Stimulated activated CD4-positive, alpha-beta T cell treated with anti-CD3 and anti-CD28 coated beads, TNF-alpha, amount 100 ng/mL, for 24 hours (primary cell): ENCODE measurements at places on chromosomes 6 and 20.

DNA sequence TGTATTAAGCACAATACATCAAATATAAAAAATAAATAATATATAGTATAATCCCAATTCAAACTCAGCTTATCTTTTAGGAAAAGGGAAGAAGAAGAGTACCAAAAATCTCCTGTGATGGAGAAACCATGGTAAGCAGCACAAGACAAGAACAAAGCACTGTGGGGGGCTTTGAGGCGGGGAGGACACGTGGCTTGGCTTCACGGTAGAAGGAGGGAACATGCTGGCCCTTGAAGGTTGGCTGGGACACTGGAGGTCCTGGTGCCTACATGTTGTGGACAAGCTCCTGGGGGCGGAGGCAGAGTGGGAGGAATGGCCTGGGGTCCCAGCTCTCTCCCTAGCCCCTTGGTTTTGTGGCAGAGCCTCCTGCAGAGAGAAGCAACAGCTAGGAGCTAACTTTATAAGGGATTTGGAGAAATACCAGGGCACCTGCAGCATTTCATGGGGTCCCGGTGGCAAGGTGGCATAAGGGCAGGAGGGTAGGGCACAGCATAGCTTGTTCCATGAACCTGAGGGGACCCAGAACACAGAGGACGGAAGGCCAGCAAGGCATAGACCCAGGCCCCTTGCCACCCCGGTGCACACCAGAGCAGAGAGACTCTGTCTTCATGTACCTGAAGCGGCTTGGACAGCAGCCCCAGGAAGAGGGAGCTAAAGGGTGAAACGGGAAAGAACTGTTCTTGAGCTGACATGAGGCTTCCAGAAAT, 72.0 kb downstream of the LY86 start:
- no peak for DNase-seq

DNA sequence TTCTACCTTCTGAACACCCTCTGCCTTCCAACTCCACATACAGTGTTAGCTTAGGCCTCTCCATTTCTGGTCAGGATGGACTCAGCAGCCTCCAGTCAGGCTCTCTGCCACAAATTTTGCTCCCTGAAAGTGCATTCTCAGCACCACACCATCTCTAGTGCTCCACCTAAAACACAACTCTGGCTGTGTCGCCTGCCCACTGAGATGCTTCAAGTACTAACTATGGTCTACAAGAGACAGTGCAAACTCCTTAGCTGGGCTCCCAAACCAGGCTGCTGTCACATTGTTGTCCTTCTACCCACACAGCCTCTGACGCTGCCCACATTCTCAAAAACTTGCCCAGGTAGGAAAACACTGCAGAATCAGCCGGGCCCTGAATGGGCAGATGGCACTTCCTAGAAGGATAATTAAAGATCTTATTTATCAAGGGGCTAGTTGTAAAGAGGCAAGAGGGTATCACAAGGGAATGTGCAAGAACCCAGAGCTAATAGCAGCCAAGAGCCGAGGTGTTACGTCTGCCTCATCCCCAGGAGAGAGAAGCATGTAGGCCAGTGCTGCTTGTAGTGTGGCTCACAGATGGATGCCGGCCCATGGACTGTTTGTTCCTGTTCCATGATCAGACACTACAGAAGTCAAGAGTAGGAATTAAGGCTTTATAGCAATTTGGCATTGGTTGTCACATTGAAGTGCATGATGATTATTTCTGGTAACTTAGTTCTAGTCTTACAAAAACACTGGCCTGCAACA, 189.7 kb downstream of the LRFN2 start:
- DNase-seq = no peak

GRCh38 chr20:60255866-60256265, 297.6 kb downstream of the CDH26 start:
- no peak for DNase-seq

- DNase-seq = no peak
These were observed 1.5 kb upstream of the GGT7 start for GRCh38 chr20:34874094-34874654.

- peak; percentile 1 for DNase-seq
These were observed 161.7 kb downstream of the UNC5CL start for GRCh38 chr6:40877362-40877761.

- no peak for DNase-seq
These were observed 147.1 kb upstream of the RALGAPA2 start for GRCh38 chr20:20859510-20859909.

DNA sequence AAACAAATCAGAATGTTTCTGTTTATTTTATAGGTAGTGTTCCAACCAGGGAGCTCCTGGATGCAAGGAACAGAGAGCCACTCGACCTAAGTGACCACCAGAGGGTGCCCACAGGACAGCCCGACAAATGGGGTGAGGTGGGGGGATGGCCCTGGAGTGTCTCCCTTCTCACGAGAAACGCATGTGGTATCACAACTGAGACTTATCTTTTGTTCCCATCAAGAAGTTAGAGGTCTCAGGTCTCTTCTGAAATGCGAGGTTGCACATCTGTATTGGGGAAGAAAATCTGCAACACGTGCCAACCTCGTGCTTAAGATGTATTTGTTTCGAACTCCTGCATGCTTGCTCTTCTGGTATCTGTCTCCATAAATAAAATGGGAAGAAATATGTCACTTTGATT, 104.0 kb downstream of the ISM1 start:
- no peak for DNase-seq

DNA sequence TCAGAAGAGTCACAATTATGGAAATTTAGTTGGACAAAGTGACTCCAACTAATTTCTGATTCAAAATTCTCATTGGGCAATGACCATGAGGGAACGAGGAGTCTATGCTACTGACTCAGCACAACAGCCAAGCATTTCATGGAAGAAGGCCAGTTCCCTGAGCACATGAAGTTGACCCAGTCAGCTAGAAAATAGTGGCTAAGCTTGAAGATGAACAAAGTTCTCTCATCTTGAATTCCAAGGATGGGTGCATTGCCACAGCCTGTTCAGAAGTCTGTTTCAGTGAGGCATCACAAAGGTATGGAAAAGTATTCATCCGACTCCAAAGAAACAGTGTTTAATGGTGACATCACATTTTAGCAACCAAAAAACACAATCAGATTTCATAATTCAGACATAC, 676.9 kb downstream of the HACE1 start:
- no peak for DNase-seq

- DNase-seq = no peak
These were observed 16.6 kb downstream of the HRH3 start for GRCh38 chr20:62203378-62204030.

GRCh38 chr6:169837529-169838250, 86.3 kb downstream of the ERMARD start:
- no peak for DNase-seq

- DNase-seq = no peak
These were observed 209.3 kb downstream of the ALDH8A1 start for GRCh38 chr6:134740473-134741199.

DNA sequence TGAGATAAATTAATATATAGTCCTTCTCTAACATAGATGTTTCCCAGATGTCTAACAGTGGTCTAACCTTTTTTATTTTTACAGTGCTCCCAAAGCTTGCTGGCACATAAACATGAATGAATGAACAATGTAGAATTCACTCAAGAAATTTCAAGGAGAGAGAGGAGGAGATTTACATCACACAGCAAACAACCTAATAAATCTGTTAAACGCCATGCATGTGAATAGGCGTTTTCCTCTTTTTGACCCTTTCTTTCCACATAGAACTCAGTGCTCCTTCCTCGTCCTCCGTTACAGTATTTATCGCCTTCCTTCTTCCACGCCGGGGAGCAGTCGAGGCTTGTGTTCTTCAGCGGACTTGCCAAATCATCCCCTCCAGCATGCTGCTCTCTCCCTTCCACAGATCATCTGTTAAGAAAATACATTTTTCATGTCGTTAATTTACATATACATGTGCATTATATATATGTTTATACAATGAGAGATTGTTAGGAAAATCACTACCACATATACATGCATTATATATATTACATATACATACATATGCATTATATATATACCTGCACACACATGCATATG, 93.0 kb downstream of the SLC35B3 start:
- no peak for DNase-seq

DNA sequence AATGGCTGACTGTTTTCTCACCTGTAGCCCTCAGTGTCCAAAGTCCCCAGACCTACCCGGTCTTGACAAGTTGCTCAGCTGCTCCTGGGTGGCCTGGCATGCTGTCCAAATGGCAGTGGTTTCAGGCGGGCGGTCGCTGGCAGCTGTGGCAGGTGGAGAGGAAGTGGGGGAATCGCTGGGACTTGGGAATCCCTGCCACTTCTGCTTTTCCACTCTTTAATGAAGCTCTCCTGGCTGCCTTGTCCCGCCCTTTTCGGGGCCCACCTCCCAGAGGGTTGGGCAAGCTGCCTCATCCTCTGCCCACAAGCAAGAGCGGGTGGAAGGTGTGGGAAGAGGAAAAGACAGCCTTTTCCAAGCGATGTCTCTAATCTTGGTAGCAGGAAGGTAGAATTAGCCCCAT, at the start of gene OCSTAMP:
Gene OCSTAMP (minus strand): TSS at position 194 of the 400 bp plus-strand sequence. CDS start 94 bp downstream, at position 100.
- DNase-seq = no peak

DNA sequence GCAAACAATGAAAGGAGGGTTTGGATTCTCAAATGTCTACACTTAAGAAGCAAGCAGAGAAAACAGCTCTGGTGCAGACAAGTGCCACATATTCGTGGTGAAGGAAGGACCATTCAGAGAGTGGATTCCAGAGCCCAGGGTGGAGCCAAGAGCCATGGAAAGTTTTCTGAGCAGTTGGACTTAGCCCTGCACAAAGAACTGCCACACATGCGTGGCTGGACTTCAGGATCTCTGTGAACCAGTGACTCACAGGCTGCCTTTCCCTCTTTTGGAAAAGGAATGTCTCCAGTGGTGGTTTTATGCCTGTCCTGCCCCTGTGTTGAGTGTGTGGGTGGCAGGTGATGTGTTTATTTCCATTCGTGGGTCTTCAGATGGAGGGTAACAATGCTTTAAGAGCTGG, 489.5 kb downstream of the CDH26 start:
- no peak for DNase-seq

GRCh38 chr20:19786311-19786710, 28.3 kb downstream of the RIN2 start:
- DNase-seq = no peak

DNA sequence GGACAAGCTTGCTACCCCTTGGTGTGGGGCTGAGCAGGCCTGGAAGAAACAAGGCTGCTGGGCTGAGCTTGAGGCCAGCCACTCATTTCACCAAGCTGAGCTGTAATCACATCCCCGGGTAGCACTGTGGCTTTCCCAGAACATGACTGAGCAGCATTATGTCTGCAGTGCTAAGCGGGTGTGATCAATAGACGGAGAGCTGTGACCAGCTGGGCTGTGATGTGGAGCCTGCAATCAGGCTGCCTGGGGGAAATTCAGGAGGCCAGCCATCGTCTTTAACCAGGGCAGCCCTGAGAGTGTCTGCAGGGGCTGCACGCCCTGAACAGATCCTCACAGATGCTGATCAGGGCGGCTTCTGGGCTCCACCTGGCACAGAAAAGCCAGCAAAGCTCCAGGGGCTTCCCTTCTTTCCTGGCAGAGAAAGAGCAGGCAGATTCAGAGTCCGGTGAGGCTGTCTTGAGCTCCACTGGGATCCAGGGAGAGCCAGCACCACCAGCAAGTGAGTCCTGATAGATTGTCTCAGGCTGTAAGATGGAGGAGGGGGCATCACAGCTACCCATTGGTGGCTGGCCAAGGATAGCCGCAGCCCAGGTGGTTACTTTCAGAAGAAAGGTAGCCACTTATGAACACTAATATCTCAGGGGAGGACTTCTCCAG, 165.9 kb downstream of the NRN1 start:
- DNase-seq = no peak

GRCh38 chr6:127385668-127386430, 42.4 kb upstream of the ECHDC1 start:
- no peak for DNase-seq

DNA sequence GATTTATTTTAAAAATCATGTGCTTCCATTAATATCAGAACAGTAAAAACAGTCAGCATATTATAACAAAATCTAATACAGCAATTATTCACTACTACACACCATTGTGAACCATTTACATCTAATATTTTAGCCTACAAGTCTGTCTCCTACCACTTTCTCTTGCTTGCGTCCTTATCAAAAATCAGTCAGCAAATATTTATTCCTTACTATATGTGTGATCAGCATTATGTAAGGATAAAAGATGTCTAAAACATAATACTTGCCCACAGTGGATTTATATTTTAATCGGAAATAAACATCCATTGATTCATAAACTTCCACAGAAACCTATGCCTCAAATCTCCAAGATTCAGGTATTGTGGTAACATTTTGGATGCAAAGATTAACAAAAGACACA, 99.8 kb downstream of the NRSN1 start:
- no peak for DNase-seq

GRCh38 chr6:47932575-47932974, 150.7 kb downstream of the OPN5 start:
- no peak for DNase-seq

GRCh38 chr6:75334266-75335040, 49.9 kb upstream of the TMEM30A start:
- no peak for DNase-seq

DNA sequence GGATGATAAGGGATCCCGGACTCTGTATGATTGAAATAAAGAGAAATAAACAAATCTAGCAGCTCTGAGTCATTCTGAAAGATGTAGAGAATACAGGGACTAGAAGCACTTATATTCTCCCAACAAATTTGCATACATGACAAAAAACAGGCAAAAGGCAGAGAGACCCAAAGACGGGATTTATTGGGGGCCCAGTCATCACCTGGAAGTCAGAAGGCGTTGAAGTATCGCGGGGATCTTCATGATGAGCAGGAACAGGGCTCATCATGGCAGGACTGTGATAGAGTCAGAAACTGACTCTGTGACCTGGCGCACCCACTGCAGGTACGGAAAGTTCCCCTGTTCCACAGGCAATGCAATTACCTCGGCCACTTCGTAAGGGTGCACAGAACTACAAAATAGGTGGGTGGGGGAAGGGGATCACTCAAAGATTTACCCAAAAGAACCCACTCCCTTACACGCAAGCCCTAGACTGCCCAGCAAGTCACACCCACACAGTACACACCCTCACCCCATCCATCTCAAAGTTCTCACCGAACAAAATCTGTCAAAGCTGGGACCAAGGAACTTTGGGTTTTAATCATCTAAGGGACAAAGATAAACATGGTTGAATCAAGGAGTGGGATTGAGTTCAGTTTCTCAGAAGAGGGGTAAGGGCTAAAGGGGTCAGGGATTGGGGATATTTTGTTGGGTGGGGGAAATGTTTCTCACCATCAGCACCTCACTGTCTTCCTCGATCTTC, 1.4 kb downstream of the CUTA start:
- no peak for DNase-seq

DNA sequence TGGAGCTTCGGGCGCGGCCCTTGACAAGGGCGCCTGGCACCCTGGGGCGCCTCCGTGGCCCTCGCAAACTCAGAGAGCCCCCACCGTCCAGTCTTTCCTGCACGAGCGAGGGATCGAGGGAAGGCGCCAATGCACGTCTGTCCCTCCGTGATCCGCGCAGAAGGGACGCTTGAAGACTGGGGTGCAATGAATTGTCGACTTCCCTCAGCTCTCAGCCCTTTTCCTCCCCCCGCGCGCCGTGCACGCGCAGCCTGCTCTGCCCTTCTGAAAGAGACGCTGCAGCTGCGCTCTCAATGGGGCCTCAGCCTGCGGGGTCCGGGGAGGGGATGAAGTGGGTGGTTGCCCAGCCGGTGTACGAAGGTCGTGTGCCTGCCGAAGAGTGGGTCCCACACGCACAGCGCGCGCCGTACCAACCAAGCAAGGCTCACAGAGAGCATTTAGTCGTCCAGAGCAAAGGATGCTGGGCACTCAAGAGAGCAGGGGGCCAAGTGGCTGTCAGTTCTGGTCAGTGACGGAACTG, 5.5 kb upstream of the SOX4 start:
- DNase-seq = peak; percentile 11
